Posterior vena cava (tissue), 2 donors: ENCODE measurements at places on chromosomes 1 and 21.

GRCh38 chr1:43101061-43101460 is 71.0 kb downstream of the EBNA1BP2 start:
- DNase-seq = no peak

DNA sequence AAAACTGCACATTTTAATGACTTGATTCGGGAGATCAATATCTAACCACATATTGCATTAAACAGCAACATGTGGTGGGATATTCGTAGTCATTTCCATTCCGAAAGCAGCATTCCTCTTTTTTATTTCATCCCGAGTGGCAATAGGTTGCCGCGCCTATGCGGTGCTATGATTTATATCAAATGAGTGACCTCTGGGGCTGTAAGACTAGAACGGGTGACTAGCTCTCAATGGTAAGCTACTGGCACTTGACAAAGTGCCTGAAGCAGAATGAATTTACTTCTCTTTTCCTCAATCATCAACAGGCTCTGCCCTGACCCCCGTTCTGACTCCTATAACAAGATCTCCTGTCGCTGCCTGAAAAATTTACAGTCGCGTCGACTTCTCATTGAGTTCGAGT is 162.3 kb downstream of the ZNF281 start:
- no peak for DNase-seq

DNA sequence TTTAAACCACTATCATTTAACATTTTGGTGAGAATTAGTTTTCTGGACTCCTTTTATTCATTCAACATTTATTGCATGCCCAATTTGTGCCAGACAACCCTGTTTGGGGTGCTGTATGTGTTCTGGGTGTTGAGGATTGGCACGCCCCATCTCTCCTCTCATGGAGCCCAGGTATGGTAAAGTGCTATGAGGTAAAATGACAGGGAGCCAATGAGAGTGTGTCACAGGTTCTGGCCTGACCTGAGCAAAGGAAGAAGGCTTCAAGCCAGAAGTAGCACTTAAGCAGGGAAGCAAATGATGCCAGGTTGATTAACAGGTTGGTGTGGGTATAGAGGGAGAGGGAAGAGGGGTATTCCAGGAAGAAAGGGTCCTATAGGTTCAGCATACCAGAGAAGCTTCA is 21.1 kb upstream of the SLC22A15 start:
- no peak for DNase-seq

GRCh38 chr1:87968197-87968955 is 639.7 kb downstream of the LMO4 start:
- DNase-seq = peak; percentile 82

DNA sequence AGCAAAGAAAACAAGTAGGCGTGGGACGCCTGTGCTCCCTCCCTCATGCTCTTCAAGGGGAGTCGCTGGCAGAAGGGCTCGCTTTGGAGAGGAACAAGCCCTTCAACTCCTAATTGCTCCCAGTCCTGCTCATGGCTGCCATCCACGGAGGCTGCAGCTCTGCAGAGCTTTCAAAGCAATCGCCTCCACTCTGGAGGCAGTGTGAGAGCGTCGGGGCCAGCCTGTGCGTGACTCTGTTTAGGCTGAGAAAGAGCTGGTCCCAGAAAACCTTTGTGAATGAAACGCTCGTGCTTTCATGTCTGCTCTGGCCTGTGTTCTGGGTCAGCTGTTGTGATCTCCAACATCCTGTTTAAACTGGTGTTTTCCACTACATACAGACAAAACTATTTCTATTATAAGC is 23.9 kb upstream of the RUNX1 start:
- no peak for DNase-seq

- DNase-seq = no peak
These were observed 2.2 kb downstream of the NUDC start for GRCh38 chr1:26923711-26924110.

DNA sequence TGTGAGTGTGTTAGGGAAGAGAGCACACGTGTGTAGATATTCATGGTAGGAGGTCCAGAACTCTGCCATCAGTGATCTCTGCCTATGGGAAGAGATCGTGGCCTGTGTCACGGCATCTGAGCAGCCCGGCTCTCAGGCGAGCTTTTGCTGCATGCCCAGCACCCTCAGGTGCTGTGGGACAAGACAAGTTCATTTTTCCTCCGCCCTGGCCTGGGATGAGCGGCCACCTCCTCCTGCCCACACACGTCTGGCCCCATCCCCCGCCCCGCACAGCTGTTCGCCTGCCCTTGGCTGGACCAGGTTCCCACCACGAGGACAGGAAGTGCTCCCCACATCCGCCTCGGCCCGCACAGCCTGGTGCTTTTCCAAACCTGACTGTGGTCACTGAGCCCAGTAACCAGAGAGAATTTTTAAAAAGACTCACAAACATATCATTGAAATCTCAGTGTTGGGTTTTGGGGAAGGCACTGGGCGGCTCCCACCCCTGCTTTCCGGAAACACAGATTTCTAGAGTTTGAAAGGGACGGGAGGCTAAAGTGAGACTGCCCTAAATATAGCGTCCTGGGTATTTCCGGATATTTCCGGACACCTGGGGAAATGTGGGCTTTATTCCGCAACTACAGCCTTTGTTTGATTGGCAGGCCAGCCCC is 18.0 kb downstream of the BMP8A start:
- DNase-seq = peak; percentile 83

GRCh38 chr21:26739189-26739588 is 106.0 kb downstream of the ADAMTS1 start:
- DNase-seq = no peak

DNA sequence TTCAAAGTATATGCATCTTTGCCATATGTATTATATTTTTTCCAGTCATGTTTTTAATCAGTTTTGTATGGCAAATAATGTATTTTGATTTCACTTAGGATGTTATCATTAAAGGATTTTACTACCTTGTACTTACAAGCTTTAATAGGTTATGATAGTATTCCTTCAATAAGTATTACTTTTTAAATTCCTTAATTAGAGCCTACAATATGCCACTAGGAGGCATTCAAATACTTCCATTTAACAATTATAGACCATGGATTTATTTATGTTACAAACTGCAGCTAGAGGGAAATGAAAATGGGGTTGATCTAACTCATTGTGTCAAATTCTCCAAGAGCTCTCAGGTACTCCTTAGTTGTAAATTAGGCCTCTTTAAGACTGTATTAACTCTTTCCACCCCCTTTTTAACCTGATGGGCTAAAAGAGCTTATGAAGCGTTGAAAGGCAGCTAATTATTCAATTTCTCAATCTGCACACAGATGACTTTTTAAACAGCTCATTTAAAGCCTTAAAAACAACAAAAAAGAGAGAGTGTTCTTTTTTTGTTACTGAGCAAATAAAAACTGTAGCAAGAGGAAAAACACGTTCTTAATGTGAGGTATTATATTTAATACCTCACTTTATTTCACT is 156.2 kb downstream of the DENND1B start:
- no peak for DNase-seq

- no peak for DNase-seq
These were observed 10.0 kb downstream of the PSRC1 start for GRCh38 chr1:109272831-109273547.

- DNase-seq = no peak
These were observed 2.5 kb downstream of the C1orf115 start for GRCh38 chr1:220692436-220693228.

DNA sequence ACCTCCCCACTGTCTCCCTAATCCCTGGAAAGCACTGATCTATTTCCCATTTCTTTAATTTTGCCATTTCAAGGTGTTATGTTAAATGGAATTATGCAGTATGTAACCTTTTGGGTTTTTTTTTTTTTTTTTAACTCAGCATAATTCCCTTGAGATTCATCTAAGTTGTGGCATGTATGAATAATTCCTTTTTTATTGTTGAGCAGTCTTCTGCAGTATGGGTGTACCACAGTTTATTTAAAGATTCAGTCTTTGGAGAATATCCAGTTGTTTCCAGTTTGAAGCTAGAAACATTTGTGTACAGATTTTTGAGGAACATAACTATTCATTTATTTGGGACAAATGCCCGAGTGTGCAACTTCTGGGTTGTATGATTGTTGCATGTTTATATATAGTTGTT is 162.2 kb upstream of the FAM78B start:
- no peak for DNase-seq

DNA sequence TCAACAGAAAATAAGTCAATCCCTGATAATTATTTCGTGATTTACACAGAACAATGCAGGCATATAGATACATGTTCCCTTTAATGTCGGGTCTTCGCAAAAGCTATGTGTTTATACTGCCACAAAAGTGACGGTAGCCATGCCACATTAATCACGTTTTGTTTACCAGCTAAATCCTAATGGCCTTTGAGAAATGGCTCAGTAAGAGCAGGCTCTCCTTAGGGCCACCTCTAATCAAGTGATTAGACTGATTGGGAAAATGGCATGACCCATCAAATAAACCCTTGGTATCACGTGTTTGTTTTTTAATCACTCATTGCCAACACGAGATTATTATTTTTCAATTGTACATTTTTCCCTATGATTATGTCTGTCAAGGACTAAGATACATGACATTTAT is 102.0 kb upstream of the USP25 start:
- no peak for DNase-seq

DNA sequence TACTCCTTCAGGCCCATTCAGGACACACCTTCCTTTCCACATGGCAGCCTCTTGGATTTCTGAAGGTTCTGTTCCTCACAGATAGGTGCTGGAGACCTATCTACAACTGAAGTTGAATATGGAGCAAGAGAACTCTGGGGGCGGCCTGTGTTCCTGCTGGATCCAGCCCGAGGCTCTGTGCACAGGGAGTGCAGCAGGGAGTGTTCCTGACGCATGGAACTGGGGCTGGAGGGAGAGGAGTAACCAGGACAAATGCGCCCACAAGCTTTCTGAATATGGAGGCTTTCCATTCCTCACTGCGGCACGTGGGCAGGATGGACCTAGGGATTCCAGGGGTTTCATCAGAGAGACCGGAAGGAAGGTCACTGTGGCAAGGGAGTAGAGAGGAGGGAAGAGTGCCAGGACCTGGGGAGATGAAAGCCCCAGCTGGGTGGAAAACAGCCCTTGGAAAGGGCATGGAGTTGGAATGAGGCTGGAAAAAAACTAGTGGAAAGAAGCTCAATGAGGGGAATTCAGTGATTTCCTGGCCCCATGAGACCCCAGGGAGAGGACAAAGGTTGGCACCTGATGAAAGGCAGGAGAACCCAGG is 12.5 kb downstream of the PM20D1 start:
- no peak for DNase-seq

GRCh38 chr1:207868774-207869721 is 41.9 kb downstream of the CD34 start:
- DNase-seq = peak; percentile 92

DNA sequence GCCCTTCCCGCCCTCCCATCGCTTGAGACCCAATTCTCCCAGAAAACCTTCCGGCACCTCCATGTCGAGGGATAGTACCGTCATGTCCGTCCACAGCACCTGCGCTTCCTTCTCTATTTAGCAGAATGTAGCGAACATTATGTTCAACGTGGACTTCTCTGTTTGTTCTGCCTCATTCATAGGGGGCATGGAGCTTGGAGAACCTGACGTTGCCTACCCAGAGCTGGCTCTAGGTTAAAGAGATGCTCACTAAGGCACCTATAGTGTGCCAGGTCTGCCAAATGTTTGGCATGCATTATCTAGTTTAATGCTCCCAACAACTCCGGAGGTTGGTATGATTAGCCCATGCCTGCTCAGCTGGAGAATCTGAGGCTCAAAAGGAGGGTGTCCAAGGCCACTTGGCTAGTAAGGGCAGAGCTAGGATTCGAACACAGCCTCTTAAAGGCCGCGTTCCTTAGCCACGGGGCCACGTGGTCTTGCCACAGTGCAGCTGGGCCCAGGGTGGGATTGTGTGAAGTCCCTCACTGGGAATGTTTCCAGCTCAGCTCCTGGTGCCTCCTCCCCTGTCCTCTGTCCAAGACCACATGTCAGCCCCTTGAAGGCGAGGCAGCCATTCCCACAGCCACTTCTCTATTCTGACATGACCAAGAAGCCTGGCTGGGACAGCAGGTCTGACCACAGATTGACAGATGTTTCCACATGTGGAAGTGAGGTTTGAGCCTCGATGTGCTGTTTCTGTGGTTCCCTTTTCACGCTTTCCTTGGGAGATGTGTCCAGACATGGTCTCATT is 57.8 kb downstream of the RUNX3 start:
- peak; percentile 79 for DNase-seq

DNA sequence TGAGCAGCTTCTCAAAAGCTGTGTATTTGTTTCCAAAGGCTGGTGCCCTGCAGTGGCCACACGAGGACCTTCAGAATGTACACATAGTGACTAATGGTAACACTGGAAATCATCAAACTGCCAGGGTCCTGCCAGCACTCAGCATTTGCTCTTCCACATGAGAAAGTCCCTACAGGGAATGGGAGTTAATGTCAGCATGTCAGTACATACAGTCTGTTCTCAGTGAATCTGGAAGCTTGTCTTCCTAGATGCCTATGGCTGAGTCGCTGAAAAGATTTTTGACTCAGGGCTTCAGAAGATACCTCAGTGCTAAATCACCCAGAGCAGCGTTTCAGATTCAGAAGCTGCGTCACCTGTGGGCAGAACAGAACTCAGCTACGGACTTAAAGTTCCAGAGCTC is 108.2 kb downstream of the CDC7 start:
- DNase-seq = no peak

DNA sequence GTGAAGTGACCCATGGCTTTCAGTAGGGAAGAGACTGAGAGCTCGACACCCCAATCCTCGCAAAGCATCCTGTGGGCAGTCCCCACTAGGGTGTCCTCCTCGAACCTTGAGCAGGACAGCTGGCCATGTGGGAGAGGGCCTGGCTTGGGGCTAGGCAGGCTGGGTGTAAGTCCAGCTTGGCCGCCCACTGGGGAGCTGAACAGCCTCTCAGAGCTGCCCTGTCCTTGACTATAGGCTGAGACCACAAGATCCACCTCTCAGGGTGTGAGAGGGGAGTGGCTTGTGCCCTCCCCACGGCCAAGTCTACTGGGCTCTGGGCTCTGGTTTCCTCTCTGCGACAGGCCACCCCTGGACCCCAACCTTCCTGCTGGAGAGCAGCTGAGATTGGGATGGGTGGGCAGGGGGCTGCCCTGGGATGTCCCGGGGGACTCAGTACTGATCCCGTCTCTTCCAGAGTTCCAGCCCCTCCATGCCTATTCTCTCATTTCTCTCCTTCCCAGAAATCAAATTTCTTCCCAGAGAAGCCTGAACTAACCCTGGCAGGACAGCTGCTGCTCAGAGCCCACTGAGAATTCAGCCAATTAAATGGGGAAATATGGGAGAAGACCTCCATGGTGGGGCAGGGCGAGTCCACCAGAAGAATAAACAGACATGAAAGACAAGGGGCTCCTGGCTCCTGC is 282.9 kb downstream of the PTPRU start:
- no peak for DNase-seq

GRCh38 chr1:219574484-219575087 is 38.3 kb downstream of the ZC3H11B start:
- no peak for DNase-seq

GRCh38 chr1:100400404-100400803 is 48.1 kb downstream of the CDC14A start:
- DNase-seq = no peak

DNA sequence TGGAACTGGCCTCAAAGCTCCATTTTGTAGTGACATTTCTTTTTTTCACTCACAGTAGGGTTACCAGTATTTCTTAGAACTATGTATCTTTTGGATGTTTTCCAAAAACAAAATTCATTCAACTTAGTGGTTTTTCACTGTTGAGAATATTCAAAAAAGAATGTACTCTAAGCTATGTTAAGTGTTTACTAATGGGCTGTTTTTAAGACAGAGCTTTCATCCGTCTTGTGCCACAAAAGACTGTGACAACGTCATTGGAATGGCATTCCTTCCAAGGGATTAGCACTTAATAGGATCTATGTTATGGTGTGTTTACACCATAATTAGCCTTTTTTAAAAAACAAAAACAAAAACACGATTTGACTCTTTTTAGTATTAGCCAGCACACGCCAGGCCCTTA is 66.8 kb downstream of the TTC3 start:
- no peak for DNase-seq

GRCh38 chr1:162040001-162040400 is 16.3 kb upstream of the OLFML2B start:
- DNase-seq = no peak
